ENCODE measurements at places on chromosomes 7 and 10.

- DNase-seq, result no peak
Measured at GRCh38 chr10:48231178-48231577, 43.3 kb downstream of the FRMPD2 start.

DNA sequence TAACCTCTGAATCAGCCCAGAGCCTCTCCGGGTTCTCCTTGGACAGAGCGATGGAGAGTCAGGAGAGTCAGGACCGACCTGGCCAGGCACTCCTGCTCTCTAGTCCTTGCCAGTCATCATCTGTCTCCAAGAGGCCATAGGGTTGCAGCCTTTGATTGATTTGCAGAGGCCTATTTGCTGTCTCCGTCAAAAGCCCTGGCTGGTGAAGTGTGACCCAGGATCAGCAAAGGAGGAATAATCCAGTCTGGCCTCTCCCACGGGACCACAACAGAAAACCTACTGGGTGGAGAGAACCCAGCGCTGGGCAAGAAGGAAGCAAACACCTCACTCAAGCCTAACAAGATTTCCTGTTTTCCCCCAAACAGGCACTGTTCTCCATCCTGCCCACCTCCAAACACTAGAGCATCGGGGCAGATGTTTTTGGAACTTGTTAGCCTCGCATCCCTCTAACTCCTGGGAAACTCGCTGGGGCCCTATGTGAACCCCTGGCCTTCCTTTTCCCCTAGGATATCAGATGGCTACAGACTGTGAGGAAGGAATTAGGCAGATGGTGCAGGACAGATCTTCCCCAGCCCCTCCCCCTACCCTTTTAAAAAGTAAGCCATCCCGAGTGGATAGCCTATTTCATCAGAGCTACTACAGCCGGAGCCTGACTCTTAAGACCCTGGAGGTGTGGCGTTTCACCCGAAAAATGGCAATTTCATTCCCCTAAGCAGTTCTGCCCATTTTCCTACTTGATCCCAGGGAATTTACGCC, 54.3 kb downstream of the PODXL start:
- no peak for DNase-seq

DNA sequence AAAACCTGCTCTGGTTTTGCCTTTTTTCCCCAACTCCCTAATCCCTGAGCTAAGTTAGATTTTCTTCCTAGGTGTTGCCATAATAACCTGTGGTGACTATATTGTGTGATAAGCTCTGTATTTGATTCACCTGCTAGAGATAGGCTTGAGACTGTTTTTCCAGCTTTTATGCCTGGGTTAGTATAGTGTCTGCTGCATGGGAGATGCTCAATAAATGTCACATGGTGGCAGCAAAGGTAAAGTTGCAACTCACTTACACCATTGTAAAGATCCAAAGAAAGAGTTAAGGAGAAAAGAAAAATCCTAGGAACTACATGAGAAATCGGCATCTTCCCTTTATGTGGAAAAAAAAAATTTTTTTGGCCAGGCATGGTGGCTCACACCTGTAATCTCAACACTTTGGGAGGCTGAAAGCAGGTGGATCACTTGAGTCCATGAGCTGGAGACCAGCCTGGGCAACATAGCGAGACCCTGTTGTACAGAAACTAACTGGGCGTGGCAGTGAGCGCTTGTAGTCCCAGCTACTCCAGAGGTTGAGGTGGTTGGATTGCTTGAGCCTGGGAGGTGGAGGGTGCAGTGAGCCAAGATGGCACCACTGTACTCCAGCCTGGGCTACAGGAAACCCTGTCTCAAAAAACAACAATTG, 3.7 kb downstream of the CCNJ start:
- no peak for DNase-seq

GRCh38 chr7:39621261-39621660, 2.1 kb upstream of the RALA start:
- no peak for DNase-seq

DNA sequence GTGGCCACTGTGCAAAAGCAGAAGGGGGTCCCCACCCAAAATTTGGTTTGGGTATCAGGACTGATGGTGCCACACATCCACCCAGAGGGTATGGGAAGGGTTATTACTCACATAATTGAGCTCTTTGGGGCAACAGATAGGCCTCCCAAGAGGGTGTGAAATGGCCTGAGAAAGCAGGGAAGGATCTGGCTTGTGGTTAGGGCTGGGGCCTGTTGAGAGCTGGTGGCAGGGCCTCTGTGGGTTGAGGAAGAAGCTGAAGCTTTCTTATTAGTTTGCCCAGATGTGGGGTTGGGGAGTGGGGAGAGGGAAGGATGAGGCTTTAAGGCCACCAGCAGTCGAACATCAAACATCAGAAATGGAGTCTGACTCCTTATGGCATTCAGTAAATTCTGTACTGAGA, 18.3 kb upstream of the MKI67 start:
- no peak for DNase-seq

- DNase-seq, result no peak
Measured at GRCh38 chr10:31171402-31172083, 139.9 kb upstream of the ZNF438 start.

DNA sequence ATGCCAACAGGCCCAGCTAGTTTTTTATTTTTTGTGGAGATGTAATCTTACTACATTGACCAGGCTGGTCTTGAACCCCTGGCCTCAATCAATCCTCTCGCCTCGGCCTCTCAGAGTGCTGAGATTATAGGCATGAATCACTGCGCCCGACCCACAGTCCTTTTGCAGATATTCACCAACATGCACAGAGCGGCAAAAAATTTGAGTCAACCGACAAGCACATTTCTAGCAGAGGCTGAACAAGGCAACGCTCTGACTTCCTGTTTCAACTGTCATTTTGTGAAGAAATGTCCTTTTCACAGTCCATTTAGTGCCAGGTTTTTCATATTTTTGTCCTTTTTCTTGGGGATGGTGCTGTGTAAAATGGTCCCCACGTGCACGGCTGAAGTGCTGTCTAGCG, 71.1 kb upstream of the KAT6B start:
- DNase-seq, result no peak

DNA sequence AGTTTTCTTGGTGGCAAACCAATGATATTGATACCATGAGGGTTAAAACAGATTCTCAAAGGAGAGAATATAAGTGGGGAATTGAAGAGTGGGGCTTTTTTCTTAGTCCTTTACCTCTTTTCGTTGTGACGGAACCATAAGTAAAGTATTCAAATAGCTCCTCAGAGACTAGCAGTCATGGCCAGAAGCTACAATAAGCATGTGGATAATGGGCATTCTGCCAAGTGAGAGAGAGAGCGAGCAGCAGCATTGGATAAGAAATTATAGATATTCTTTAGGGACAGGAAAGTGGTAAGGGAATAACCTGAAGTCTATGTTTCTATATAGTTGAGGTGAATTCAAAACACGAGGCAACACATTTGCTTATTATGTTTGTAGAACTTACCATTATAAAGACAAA, 235.1 kb downstream of the SEMA3E start:
- no peak for DNase-seq

DNA sequence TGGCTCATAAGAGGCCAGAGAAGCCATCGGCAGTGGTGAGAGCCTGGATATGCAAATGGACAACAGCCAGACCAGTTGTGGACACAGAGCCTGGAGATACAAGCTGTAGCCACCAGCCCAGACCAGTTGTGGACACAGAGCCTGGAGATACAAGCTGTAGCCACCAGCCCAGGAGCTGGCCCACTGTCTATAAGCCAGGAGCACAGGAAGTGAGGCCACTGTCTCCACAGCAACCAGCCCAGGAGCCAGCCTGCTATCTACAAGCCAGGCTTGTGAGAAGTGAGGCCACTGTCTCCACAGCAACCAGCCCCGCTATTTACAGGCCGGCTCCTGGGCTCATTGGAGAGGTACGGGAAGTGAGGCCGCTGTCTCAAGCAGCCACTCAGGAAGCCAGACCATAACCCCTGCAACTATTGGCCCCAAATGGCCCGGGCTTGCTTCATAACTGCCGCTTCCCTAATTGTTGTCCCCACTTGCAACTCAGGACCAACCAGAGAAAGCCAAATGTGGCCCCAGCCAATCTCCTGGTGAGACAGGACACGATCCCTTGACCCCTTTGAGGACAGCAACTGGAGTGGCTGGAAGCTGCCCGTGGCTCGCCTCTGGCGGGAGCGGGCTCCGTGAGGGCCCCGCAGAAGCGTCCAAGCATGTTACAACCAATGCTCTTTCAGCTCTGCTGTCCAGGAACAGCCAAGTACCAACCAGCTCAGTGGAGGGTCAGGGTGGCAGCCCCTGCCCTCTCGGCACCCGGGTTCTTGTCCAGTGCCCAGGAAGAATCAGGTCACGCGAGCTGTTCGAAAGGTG, 44.1 kb upstream of the CNPY1 start:
- peak; percentile 12 for DNase-seq

GRCh38 chr7:115023219-115023618, 101.3 kb downstream of the MDFIC start:
- DNase-seq, result no peak

DNA sequence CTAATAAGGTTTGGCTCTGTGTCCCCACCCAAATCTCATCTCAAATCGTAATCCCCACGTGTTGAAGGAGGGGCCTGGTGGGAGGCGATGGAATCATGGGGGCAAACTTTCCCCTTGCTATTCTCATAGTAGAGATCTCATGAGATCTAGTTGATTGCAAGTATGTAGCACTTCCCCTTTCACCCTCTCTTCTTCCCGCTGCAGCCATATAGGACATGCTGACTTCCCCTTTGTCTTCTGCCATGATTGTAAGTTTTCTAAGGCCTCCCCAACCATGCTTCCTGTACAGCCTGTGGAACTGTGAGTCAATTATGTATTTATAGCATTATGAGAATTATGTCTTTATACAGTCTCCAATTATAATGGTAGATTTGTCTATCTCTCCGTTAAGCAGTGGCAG, 594.5 kb downstream of the ACTR3B start:
- DNase-seq, result no peak

GRCh38 chr10:100100651-100101184, 19.0 kb upstream of the CPN1 start:
- peak; percentile 42 for DNase-seq

Data from foreskin melanocyte (primary cell).